SJCRH30 (cell line): ENCODE measurements at places on chromosomes 13 and 19.

DNA sequence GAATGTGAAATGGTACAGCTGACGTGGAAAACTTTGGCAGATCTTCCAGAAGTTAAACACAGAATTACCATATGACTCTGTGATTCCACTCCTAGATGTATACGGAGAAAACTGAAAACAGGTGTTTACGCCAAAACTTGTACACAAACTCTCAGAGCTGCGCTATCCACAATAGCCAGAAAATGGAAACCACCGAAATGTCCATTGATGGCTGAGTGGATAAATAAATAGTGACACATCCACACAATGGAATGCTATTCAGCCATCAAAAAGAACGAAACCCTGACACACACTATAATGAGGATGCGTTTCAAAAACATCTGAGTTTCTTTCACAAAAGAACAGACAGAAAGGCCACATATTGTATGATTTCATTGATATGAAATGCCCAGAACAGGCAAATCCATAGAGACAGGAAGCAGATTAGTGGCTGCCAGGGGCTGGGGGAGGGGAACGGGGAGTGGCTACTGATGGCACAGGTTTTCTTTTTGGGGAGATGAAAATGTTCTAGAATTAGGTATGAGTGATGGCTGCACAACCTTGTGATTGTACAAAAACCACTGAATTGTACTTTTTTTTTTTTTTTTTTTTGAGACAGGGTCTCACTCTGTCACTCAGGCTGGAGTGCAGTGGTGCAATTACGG, 33.0 kb downstream of the IL12RB1 start:
- DNase-seq = no peak

- no peak for DNase-seq
These were observed 197.1 kb downstream of the ITGBL1 start for GRCh38 chr13:101649488-101650126.

DNA sequence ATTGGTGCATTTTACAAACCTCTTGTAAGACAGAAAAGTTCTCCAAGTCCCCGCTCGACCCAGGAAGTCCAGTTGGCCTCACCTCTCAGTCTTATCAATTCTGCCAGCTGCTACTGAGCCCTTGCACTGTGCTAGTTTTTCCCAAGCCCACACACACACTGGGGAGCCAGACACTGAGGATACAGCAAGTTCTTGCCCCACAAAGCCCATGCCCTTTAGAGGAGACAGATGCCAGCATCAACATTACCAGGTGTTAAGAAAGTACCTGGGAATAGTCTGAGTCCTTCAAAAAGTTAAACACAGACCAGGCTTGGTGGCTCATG, 175.0 kb downstream of the PTPRS start:
- no peak for DNase-seq

GRCh38 chr13:46389457-46390451, 2.7 kb upstream of the RUBCNL start:
- DNase-seq = peak; percentile 81

GRCh38 chr13:85525411-85525810, 273.8 kb downstream of the SLITRK6 start:
- no peak for DNase-seq

DNA sequence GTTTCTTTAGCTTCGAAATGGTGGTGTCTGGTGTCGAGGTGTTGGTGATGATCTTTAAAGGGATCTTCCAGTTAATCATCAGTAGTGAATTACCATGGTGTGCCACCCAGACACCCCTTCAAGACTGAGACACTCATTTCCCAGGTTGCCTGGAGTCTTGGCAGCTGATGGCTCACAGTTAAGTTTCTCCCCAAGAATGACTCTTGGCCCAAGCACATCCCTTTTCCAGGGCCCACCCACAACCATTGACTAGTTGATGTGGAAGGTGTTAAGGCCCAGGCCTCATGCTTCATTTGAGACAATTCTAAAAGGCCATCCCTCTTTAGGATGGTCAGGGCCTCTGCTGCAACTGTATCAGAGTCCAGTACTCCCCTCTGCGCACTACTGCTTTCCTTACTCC, 145.5 kb downstream of the FOXO1 start:
- DNase-seq = no peak

GRCh38 chr19:16613841-16614240, 14.2 kb downstream of the MED26 start:
- DNase-seq = no peak

GRCh38 chr13:91347996-91348905, 764 bp downstream of the MIR17HG start:
- DNase-seq = no peak

- peak; percentile 50 for DNase-seq
These were observed 80.1 kb downstream of the ZNF486 start for GRCh38 chr19:20247016-20247683.

DNA sequence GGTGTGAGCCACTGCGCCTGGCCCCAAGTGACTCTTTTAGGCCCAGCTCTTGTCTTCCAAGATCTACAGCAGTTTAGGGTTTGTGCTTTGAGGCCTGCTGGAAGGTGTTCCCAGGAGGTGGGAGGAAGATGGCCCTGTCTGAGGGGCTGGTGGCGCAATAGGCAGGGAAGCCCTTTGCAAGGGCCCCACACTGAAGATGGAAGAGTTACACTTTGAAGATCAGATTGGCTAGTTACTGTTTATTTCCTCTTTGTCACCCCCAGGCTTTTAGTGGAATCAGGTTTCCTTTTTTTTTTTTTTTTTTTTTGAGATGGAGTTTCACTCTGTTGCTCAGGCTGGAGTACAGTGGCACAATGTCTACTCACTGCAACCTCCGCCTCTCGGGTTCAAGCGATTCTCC, 1.9 kb upstream of the RABAC1 start:
- DNase-seq = no peak

DNA sequence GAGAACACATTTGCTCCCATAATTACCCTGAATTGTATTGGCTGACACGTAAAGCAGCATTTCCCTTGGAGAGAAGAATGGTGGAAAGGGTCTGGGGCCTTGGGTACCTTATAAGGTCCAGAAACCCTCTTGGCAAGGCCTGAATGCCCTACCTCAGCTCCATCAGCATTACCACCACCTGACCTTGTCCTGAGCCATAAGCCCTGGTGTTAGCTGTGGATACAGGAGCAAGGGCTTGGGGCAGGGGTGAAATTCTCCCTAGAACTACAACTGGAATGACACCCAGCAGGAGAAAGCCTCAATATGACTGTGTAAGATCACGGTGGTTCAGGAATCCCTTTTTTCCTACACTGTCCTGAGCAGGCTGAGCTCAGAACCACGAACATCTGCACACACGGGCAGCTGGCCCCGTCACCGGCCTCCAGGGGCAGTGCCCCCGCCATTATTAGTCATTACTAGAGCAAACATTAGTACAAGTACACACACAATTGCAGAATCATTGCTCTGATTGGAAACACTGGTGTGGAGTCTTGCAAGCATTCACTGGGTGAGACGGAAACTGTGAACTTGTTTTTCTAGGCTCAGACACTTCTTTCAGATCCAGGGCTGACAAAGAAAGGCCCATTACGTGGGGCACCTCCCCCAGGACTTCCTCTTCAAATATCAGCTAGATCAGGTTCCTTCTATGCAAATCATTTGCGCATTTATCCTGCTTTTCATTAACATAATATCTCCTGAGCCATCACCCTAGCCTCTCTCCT, 26.8 kb upstream of the MTIF3 start:
- DNase-seq = no peak
